Esophagus muscularis mucosa (tissue), 4 donors: ENCODE measurements at places on chromosomes 13 and 19.

- DNase-seq = no peak
Measured at GRCh38 chr19:56221851-56222250, 19.8 kb downstream of the ZSCAN5C start.

DNA sequence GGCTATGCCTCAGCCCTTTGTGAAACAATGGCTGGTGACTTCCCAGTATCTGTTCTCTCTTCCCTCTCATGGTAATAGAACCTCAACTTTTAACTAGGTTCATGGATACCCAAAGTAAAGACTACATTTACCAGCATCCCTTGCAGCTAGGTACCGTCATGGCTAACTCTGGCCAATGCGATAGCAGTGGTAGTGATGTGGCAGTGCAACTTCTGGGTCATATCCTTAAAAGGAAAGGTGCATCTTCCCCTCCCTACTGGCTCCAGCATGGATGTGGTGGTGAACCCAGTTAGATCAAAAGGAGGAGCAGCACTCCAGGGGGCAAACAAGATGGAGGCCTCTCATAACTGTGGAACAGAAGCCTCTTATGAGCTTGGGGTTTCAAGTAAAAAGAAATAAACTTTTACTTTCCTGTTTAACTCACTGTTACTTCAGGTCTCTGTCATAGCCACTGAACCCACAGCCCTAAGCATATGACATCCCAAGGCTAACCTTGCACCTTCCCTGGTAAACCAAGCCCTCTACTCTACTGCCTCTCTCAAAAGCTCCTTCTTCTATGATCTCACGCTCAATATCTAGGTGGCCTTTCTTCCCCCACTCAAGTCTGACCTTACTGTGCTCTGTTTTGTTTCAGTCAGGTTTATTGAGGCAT, 104.4 kb downstream of the DOCK9 start:
- DNase-seq = no peak

GRCh38 chr19:47673426-47673825, 39.8 kb upstream of the EHD2 start:
- DNase-seq = no peak

DNA sequence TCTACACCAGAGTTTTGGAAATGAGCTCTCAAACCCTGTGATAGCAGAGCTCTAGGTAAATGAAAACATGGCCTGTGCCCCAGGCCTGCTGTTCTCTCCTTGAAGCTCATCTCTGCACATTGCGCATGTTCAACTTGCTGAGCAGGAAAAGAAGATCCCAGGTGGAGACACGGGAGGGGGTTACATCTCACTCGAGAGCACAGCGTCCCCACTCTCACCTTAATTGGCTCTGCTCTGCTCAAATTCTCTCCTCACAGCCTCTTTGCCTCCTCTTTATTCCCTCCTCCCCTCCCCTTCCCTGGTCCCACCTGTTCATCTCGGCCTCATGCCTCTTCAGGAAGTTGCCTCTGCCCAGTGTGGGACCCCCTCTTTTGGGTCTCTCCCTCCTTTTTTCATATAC, 44.7 kb downstream of the RGCC start:
- DNase-seq = peak; percentile 34

DNA sequence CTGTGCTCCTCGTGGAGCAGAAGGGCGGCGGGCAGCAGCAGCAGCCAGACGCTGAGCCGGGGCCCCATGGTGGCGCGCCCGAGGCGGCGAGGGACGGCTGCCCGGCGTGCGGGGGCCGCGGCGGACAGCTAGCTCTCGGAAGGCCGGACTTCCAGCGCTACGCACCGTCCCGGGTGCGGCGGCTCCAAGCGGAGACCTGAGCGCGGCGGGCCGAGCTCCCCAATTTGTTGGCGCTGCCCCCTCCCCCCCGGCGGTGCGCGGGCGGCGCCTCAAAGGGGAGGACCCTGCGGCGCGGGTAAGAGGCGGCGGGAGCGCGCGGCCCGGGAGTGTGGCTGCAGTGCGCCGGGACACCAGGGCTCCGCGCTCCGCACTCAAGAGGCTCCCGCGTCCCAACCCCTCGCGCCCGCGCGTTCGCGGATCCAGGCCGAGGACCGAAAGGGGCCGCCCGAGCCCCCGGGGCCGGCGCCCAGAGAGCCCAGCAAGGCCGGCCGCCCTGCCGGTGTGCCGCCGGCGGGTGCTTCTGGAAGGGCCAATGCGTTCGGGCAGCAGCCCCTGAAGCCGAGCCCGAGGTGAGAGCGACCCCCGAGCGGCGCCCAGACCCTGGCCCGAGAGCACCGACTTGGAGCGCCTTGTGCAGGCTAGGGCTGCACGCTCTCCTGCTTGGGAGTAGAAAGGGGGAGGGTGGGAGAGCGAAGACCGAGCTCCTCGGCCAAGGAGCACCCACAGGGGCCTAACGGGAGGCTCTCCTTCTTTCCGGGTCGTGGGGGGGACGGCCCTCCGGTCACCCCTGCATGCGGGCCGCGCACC, at the start of the genes COL4A1 and COL4A2:
COL4A1 (minus strand) TSS at position 198 of the 807 bp plus-strand sequence; CDS start at position 68, 130 bp downstream.
COL4A2 (plus strand) TSS at position 325 of the 807 bp plus-strand sequence. CDS start 620 bp downstream, outside the sequence.
- no peak for DNase-seq

- DNase-seq = no peak
Measured at GRCh38 chr13:66506979-66507378, 723.2 kb downstream of the PCDH9 start.

DNA sequence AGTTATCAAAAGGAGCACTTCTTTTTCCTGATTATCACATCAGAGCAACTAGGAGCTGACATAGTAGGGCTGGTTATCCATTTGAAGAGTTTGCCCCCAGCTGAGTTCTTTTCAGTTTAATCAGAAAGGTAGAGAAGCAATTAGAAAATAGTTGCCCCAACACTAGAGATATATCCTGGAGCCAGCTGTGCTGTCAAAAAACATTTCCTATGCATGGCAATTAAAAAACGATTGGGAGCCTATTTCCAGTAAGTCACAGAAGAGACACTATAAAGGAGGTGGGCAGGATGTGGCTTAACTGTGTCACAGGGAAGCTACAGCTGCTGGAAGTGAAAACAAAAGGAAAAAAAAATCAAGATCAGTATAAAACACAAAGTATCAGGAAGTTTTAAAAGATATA, 155.7 kb upstream of the SLITRK1 start:
- DNase-seq = no peak

- no peak for DNase-seq
Measured at GRCh38 chr13:99311748-99312492, 4.7 kb upstream of the GPR183 start.

- no peak for DNase-seq
Measured at GRCh38 chr13:92900446-92900845, 326.2 kb upstream of the GPC6 start.

DNA sequence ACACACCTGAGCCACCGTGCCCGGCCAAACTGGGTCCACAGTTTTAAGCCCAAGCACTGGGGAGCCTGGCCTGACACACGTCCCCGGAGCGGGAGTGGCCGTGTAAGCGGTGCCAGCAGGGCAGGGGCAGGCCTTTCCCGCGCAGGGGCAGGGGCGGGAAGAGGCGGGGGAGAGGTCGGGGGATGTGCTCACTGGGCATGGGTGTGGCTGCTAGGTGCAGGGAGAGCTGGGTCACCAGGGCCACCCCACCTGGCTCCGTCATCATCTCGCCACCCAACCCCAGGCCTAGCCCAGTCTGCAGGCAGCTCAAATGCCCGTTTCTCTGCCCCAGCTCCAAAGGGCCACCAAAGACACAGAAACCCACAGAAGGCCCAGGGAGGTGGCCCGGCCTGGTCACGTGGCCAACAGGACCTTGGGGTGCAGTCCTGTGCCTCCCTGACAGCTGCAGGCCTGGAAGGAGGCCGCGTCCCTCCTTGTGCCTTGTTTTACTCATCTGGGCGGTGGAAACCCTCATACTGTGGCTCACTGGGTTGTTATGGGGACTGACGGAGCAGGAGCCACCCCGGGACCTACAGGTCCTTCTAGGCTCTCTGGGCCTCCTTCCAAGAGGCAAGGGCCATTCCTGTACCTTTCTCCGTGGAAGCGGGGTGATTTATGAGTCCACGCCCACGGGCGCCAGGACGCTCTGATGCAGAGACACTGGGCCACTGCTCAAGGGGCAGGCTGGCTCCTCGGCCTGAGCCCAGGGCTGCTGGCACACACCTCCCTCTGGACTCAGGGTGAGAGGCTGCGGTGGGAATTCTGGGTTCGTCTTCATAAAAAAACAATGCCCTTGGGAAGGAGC, 27.7 kb downstream of the MAP2K2 start:
- DNase-seq = no peak

DNA sequence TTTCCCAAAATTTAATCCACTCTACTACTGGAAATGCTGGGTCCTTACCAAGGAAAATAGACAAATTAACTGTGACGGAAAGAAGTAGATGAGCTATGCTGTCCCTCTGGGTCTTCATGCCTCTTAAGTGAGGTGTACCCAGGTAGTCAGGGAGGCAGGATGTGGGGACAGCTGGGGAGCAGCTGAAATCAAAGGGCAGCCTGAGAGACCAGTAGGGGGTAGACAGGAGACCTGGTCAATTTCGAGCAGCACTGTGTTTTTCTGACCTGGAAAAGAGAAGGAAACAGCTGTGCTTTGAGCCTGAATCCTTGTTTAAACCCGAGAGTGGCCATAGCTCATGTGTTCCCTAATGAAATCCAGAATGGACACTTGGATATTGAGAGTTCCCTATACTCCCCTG, 587.3 kb downstream of the EFNB2 start:
- DNase-seq = no peak

- DNase-seq = no peak
Measured at GRCh38 chr13:49183672-49184325, 36.3 kb upstream of the MLNR start.

GRCh38 chr13:103192511-103193135, 126.4 kb upstream of the SLC10A2 start:
- DNase-seq = no peak

GRCh38 chr19:2462635-2463421, 6.1 kb upstream of the LMNB2 start:
- peak; percentile 94 for DNase-seq

DNA sequence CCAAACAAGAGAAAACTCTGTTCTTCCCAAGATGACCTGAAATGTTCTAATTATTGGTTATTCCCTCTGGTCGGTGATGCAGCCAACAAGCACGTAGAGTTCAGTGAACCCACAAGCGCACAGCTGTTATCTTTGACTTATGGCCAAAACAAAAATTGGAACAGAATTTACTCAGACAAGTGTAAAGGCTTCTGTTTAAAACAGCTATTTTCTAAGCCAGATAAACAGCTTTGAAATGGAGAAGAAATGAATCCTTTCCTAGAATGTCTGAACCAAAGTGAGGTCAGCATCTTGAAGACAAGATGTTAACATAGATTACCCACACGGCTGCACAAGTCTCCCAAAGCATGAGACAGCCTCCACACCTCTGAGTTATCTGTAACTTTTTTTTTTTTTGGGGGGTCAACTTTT, 669.2 kb downstream of the DIAPH3 start:
- DNase-seq = no peak

DNA sequence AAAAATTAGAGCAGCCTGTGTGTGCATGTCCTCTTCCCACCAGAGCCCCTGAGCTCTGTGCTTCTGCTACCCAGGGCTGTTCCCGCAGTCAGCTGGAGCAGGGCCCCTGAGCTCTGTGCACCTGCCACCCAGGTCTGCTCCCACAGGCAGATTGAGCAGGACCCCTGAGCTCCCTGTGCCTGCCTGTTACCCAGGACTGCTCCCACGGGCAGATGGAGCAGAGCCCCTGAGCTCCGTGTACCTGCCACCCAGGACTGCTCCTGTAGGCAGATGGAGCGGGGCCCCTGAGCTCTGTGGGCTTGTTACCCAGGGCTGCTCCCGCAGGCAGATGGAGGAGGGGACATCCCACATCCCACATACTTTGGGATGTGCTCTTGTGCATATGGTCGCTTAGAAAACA, 186.8 kb upstream of the SOX1 start:
- DNase-seq = peak; percentile 88

DNA sequence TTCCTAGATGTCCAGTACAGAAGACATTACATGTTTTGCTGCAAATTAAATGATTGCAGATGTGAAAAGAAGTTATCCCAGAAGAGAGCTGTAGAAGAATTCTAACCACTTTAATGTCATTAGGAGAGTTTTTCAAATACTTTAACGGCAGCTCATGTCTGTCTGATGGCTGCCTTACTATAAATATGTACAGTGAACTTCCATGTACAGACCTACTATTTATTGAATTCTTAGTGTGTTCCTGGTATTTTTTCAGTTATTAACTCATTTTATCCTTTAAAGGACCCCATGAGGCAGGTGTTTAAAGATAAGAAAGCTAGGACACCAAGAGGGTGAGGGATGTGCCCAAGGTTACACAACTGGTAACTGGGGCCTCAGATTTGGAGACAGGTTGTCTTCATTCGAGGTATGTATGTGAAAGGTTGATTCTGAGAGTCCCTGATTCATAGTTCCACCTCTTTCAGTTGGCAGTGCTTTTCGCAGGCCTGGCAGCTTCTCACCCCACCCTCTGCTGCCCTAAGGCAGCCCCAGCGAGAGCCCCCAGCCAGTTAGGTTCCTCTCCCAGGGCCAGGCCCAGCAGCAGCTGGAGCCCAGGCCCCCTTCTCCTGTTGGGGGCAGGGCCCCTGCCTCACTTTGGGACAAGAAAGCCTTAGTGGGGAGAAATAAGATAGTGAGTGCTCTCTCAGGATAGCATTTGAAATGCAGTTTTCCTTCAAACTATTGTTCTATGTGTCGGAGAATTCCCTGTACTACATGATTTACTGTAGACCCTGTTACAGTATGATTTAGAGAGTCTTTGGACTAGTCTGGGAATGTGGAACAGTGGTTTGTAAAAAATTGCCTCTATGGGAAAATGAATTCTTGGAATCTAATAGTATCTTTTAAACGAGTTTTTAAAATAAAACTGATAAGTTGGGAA, 67.7 kb upstream of the TEX29 start:
- peak; percentile 17 for DNase-seq

DNA sequence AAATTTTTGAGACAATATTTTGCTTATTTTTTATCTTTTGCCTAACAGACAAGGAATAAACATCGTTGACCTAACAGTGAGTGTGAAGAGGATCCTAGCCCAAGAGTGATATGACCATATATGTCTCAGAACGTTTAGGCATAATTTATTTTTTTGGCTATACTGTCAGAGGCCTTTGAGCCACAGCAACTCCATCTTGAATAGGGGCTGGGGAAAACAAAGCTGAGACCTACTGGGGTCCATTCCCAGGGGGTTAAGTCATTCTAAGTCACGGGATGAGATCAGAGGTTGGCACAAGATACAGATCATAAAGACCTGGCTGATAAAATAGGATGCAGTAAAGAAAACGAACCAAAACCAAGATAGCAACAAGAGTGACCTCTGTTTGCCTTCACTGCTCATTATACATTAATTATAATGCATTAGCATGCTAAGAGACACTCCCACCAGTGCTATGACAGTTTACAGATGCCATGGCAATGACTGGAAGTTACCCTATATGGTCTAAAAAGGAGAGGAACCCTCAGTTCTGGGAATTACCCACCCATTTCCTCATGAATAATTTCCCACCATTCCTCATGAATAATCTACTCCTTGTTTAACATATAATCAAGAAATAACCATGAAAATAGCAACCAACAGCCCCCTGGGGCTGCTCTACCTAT, 510.9 kb upstream of the PCDH9 start:
- DNase-seq = no peak
